ENCODE measurements at places on chromosomes 13 and 19. TPM values are rescaled to one million over a fixed set of nuclear protein-coding genes. Genes with fewer than 3 reads are reported as not detected.

Gene GZMM
- polyA plus RNA-seq: not detected

Gene FUT1
- polyA plus RNA-seq: 1.4 TPM

Gene DACT3
- 51.3 TPM for polyA plus RNA-seq

Gene PSG3
- not detected for polyA plus RNA-seq

Gene CIC
- polyA plus RNA-seq: 71.0 TPM

Gene CBY2
- polyA plus RNA-seq: not detected

Gene POU4F1
- polyA plus RNA-seq: not detected

Gene ZNF540
- polyA plus RNA-seq: 5.8 TPM

Gene AKAP8L
- polyA plus RNA-seq: 70.3 TPM

Gene BCL3
- polyA plus RNA-seq: 3.2 TPM

Gene SIGLEC12
- 0.73 TPM for polyA plus RNA-seq

Gene C1QTNF9B
- 0.11 TPM for polyA plus RNA-seq

Gene ZIK1
- 5.7 TPM for polyA plus RNA-seq

Gene IL27RA
- polyA plus RNA-seq: 2.4 TPM

Gene KBTBD6
- polyA plus RNA-seq: 3.7 TPM

Gene CGB1
- polyA plus RNA-seq: not detected

Gene SLITRK5
- 0.22 TPM for polyA plus RNA-seq

Gene IFI30
- polyA plus RNA-seq: 34.4 TPM

Measured in ovary (tissue), 10 donors.